ENCODE measurements at places on chromosomes 2 and 18. TPM values are rescaled to one million over a fixed set of nuclear protein-coding genes. Genes with fewer than 3 reads are reported as not detected.

DNA sequence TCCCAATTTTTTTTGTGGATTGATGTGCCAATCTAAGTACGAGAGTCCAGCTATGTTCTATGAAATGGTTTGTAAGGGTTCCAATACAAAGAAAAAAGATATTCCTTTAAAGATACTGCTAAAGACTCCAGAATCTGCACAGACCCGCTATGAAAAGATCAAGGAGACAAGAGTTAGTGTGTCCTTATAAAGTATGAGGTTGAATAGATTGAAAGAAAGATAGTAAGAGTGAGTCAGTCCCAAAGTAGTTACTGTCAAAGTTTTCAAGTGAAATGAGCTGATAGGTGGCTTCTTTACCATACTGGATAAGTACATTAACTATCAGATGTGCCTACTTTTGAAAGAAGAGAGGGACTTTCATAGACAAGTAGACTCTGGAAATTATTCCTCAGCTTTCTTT lies 17.9 kb upstream of the EHBP1 start:
- no peaks in the 10 kb centered on the region for H3K27me3 ChIP-seq
- no peaks in the 10 kb centered on the region for H3K36me3 ChIP-seq
- no peak overlapping the region for H3K27ac ChIP-seq
- H3K4me3 ChIP-seq, result no peak overlapping the region
- H3K4me1 ChIP-seq, result no peaks in the 10 kb centered on the region

GRCh38 chr2:55922291-55922907 lies 1.2 kb downstream of the EFEMP1 start:
- H3K4me1 ChIP-seq, result peaks cover 4% of the 10 kb centered on the region
- peak; percentile 55 for DNase-seq
- peak overlapping the region; percentile 74 for H3K4me3 ChIP-seq
- H3K27me3 ChIP-seq, result peaks cover 2% of the 10 kb centered on the region
- no peak overlapping the region for H3K27ac ChIP-seq
- no peaks in the 10 kb centered on the region for H3K36me3 ChIP-seq

- H3K4me3 ChIP-seq, result no peak overlapping the region
- H3K36me3 ChIP-seq, result peaks cover 50% of the 10 kb centered on the region
- H3K4me1 ChIP-seq, result no peaks in the 10 kb centered on the region
- DNase-seq, result no peak
- no peak overlapping the region for H3K27ac ChIP-seq
Observed at GRCh38 chr2:216160786-216161185, 51.6 kb downstream of the XRCC5 start.

Gene RTKN
- total RNA-seq, result 87.1 TPM

DNA sequence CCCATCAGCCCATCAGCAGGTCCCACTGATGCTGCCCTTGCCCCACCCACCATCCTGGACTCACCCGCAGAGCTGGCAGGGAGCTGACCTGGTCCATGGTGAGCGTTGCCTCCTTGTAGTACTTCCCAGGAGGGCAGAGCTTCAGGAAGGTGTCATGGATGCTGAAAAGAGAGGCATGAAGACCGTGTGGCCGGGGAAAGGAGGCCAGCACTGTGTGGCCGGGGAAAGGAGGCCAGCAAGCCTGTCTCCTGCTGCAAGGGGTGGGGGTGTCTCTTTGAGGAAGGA lies 11.9 kb downstream of the CIB4 start:
- no peaks in the 10 kb centered on the region for H3K36me3 ChIP-seq
- no peak overlapping the region for H3K4me3 ChIP-seq

Gene RPRM
- total RNA-seq, result 38.4 TPM

- H3K27me3 ChIP-seq, result no peaks in the 10 kb centered on the region
- H3K4me1 ChIP-seq, result no peaks in the 10 kb centered on the region
- no peaks in the 10 kb centered on the region for H3K36me3 ChIP-seq
- H3K4me3 ChIP-seq, result no peak overlapping the region
Observed at GRCh38 chr2:109707281-109708147, 86.6 kb upstream of the RGPD5 start.

Gene MGAT5
- total RNA-seq, result 31.6 TPM

DNA sequence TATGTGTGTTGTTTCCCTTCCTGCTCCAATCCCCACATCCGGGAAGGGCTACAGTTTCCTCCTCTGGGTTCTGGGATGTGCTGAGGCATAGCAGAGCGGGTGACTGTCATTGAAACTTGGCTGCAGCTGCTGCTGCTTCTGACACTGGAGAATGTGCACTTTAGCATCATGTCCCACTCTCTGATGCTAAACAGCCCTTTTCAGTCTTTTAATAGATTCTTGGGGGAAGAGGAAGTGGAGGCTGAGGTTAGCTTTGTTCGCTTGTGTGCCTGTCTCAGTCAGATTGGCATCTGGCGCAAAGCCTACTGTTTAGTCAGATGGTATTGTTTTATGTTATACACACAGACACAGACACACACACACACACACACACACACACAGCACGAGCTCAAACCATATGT lies 136.5 kb upstream of the RND3 start:
- peaks cover 7% of the 10 kb centered on the region for H3K36me3 ChIP-seq
- H3K27ac ChIP-seq, result no peak overlapping the region
- no peak overlapping the region for H3K4me3 ChIP-seq
- no peaks in the 10 kb centered on the region for H3K27me3 ChIP-seq

- H3K4me3 ChIP-seq, result no peak overlapping the region
- H3K27me3 ChIP-seq, result no peaks in the 10 kb centered on the region
- peaks cover 2% of the 10 kb centered on the region for H3K36me3 ChIP-seq
- DNase-seq, result no peak
- no peaks in the 10 kb centered on the region for H3K4me1 ChIP-seq
Observed at GRCh38 chr2:39059366-39059952, 61.4 kb downstream of the SOS1 start.

Gene NCL
- 1,269 TPM for total RNA-seq
